Transverse colon (tissue), 4 donors: ENCODE measurements at places on chromosomes 2 and 18. TPM values are rescaled to one million over a fixed set of nuclear protein-coding genes. Genes with fewer than 3 reads are reported as not detected.
A peak's percentile ranks its signal among the peaks of the same experiment; 100 is the strongest.

DNA sequence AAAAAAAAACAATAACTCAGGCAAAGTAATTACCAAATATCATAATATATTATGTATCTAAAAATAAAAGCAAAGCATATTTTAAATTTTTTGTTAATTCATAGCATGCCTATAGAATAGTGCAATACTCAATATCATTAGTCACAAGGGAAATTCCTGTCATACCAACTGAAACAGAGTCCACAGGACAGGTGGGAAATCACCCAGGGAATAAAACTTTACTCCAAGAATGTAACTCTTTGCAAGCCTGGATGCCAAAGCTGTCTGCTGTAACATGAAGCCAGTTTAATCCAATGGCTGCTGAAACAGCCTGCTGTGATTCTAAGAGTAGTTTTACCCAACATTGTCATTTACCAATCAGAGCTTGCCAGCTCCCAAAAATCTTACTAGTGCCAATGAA lies 40.0 kb upstream of the SULT1C3 start:
- no peak for DNase-seq
- no peaks in the 10 kb centered on the region for H3K27me3 ChIP-seq
- no peaks in the 10 kb centered on the region for H3K36me3 ChIP-seq
- H3K4me1 ChIP-seq, result no peaks in the 10 kb centered on the region

GRCh38 chr18:42611134-42611533 lies 504.4 kb downstream of the RIT2 start:
- H3K4me1 ChIP-seq, result no peaks in the 10 kb centered on the region
- no peak for DNase-seq
- no peak overlapping the region for H3K27ac ChIP-seq
- no peaks in the 10 kb centered on the region for H3K36me3 ChIP-seq
- no peaks in the 10 kb centered on the region for H3K27me3 ChIP-seq

DNA sequence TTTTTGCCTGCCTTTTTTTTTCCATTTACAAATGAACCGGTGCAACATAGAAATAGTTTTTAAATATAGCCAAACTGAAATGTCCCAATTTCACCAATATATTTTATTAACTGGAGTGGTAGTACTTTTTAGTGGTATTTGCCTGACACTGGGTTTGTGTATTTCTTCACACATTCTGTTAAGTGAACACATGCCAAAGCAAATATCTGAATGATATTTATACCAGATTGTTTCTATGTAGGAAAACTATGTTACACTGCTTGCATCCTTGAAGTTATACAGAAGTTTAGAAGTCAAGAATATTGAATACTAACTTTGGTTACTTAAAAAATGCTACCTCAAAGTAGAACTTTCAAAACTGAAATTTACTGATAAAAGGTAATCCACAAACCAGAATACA lies 19.4 kb upstream of the ITPRID2 start:
- H3K27ac ChIP-seq, result no peak overlapping the region
- peaks cover 13% of the 10 kb centered on the region for H3K4me1 ChIP-seq
- no peak for DNase-seq
- H3K4me3 ChIP-seq, result no peak overlapping the region
- no peaks in the 10 kb centered on the region for H3K27me3 ChIP-seq

DNA sequence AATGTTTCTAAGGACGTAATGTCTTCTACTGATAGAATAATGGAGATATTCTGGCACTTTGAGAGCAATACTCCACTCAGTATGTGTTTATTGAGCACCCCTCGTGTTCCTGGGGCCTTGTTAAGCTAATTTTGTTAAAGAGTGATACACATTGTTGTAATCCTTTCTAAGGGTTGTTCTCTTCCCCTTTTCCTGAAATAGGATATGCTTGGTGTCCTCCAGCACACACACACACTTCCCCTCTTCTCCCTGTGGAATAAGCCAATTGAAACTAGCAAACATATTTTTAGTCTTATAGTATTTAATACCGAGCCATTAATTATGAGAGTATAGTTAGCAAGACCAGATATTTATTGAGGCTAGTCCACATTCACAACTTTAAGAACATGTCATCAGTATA lies 114.1 kb downstream of the CRIM1 start:
- H3K4me1 ChIP-seq, result no peaks in the 10 kb centered on the region
- H3K27ac ChIP-seq, result no peak overlapping the region
- no peaks in the 10 kb centered on the region for H3K27me3 ChIP-seq
- H3K4me3 ChIP-seq, result no peak overlapping the region

DNA sequence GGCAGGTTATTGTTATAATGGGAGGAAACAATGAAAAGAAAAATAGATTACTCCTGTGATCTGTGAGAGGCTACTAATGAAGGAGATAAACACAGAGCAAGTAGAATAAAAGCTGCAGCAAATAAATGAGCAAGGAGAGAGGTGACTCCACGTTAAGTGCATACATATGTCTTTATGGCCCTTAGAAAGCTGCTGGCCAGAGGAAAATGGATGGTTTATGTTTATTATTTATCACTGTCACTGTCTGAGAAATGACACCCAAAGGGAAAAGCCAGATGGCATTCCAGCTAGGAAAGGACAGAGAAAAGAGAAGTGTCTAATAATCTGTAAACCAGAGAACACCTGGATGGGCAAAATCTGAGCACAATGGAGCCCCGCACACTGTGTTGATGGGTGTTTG lies 122.9 kb upstream of the DDX18 start:
- H3K27ac ChIP-seq, result no peak overlapping the region
- H3K27me3 ChIP-seq, result no peaks in the 10 kb centered on the region
- H3K36me3 ChIP-seq, result no peaks in the 10 kb centered on the region
- H3K4me3 ChIP-seq, result no peak overlapping the region

- H3K27ac ChIP-seq, result no peak overlapping the region
- H3K36me3 ChIP-seq, result no peaks in the 10 kb centered on the region
- no peaks in the 10 kb centered on the region for H3K4me1 ChIP-seq
Observed at GRCh38 chr2:118913131-118913802, 28.7 kb upstream of the MARCO start.

- H3K4me3 ChIP-seq, result no peak overlapping the region
- no peak overlapping the region for H3K27ac ChIP-seq
- H3K4me1 ChIP-seq, result no peaks in the 10 kb centered on the region
- DNase-seq, result no peak
- H3K27me3 ChIP-seq, result no peaks in the 10 kb centered on the region
Observed at GRCh38 chr18:28916456-28916855, 739.5 kb upstream of the CDH2 start.

DNA sequence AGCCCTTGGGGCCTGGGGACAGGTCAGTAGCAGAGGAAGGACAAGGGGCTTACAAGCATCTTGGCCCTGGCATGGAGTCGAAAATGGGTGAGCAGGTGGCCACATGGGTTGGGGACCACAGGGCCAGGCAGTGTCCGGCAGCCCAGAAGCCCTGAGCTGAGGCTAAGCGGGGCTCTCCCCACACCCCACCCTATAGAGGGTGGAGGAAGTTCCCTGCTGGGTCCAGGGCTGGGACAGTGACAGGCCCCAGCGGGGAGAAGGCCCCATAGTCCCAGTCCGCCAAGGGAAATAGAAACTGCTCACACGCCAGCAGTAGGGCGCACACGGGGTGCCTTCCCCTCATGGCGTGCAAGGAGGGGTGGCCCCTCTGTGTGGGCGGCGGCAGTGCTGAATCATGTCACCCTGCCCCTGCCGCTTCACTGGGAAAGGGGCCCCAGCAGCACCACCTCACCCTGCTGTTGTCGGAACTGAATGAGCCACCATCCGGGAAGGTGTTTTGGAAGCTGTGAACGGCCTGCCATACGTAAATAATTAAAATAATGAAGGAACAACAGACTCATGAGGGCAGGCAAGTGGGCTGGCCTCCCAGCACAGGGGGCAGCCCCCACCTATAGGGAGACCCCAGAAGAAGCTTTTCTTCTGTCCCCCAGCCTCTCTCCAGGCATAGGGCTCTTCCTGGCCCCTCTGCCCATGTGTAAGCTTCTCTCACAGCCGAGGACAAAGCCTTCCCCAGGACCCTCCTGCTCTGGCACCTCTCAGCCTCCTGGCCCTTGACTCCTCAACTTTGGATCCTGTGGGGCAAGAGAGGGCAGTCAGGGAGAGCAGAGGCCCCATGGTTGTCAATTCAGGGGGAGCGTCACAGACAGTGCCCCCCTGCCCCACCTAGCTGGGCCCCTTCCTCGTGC lies 12.7 kb upstream of the DUSP2 start:
- H3K36me3 ChIP-seq, result no peaks in the 10 kb centered on the region
- DNase-seq, result no peak
- H3K4me1 ChIP-seq, result no peaks in the 10 kb centered on the region
- no peak overlapping the region for H3K4me3 ChIP-seq
- no peak overlapping the region for H3K27ac ChIP-seq

DNA sequence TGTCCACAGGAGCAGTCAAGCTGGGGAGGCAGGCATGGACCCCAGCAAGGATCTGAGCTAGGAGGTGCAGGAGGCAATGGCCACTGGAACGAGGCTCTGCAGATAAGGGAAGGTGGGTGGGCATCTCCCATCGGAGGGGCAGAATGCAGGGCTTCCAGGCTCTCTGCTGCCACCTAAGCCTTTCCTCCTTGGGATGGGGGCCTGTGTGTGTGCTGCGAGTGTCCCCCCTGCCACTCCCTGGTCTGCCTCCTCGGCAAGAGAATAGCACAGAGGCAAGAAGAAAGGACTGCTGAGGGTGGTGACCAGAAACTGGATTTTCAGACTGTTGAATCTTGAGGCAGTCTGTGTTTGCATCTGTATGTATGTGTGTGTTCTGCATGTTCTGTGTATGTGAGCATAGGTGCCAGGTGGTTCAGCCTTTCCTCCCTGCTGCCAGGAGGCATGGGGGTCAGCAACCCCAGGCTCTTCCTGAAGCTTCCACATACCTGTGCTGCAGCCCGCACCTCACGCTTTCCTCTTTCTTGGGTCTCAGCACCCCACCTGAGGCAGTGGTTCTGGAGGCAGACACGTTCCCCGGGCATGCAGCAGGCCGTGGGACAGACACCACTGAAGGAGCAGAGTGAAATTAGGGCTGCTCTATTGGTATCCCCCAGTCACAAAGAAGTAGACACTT lies 86.7 kb downstream of the EPAS1 start:
- no peak overlapping the region for H3K4me3 ChIP-seq
- no peak overlapping the region for H3K27ac ChIP-seq
- peaks cover 8% of the 10 kb centered on the region for H3K4me1 ChIP-seq
- DNase-seq, result no peak

GRCh38 chr2:99960291-99960690 lies 182.1 kb downstream of the AFF3 start:
- no peak overlapping the region for H3K27ac ChIP-seq
- no peak overlapping the region for H3K4me3 ChIP-seq
- H3K27me3 ChIP-seq, result no peaks in the 10 kb centered on the region
- DNase-seq, result no peak

GRCh38 chr18:49648326-49648725 lies 86.5 kb downstream of the LIPG start:
- no peak for DNase-seq
- H3K27ac ChIP-seq, result peak overlapping the region; percentile 33
- H3K4me1 ChIP-seq, result no peaks in the 10 kb centered on the region

DNA sequence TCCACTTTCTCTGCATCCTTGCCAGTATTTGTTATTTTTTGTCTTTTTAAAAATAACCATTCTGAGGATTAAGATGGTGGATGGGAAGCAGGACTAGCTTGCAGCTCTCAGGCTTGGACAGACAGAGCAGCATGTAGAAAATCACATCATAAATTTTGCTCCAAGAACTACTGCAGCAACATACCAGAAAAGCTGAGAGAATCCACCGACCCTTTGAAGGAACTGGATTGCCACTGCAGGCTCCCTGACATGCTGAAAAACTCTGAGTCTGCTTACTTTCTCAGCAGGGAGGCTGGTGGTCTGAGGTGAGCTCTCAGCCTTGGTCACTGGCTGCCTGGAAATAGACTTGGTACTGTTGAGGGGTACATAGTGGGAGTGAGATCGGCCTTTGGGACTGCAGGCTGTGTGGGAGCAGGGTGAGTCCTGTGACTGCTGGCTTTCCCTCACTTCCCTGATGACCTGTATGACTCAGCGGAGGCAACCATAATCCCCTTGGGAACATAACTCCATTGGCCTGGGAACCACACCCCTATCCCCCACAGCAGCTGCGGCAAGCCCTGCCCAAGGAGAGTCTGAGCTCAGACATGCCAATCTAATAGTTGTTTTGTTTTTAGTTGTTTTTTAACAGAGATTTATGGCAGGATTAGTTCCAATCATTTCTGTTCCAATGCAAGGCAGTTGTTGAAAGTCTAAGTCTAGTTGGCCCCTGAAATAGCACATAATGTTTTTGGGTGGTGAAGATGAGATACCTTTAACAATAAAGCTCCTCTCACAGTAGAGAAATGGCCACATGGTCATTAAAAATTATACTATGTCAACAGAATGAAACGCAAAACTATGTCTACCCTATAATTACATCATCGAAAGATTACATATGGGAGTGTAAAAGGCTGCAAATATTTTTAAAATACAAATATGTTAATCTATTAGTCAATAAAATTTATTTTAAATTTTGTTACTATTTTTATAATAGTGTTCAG lies 414.2 kb upstream of the CHAC2 start:
- H3K27me3 ChIP-seq, result no peaks in the 10 kb centered on the region
- H3K4me3 ChIP-seq, result no peak overlapping the region
- H3K27ac ChIP-seq, result peak overlapping the region; percentile 51
- peaks cover 3% of the 10 kb centered on the region for H3K4me1 ChIP-seq

DNA sequence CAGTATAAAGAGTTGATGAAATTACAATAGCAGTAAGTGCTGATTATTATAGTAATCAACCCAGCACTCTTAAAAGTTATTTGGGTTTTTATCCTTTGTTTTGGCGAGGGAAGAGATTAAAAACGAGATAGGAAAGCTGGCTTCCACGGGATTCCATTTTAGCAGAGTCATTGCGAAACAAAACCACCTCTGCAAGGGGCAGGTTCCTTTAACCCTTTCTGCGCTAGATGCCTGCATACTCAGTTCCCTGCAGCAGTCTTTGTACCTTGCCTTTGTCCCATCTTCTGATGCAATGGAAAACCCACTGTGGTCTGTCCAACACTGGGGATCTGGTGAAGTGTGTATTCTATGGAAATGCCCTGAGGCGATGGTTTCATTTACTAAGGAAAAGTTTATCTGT lies 2.7 kb downstream of the YPEL5 start:
- H3K27ac ChIP-seq, result no peak overlapping the region
- H3K36me3 ChIP-seq, result peaks cover 7% of the 10 kb centered on the region
- H3K27me3 ChIP-seq, result no peaks in the 10 kb centered on the region
- no peak for DNase-seq
- no peak overlapping the region for H3K4me3 ChIP-seq

- H3K27me3 ChIP-seq, result no peaks in the 10 kb centered on the region
- no peak overlapping the region for H3K4me3 ChIP-seq
- peaks cover 14% of the 10 kb centered on the region for H3K4me1 ChIP-seq
- no peak overlapping the region for H3K27ac ChIP-seq
Observed at GRCh38 chr18:58144106-58144505, 100.1 kb downstream of the NEDD4L start.

Gene ACVR1C
- 11.1 TPM for total RNA-seq

Gene MC4R
- not detected for total RNA-seq

Gene SULT1C4
- not detected for total RNA-seq

Gene SKA1
- 0.14 TPM for total RNA-seq

Gene ALPP
- not detected for total RNA-seq

Gene LONRF2
- total RNA-seq, result 2.5 TPM
